ENCODE measurements at places on chromosomes 1 and 21.

- no peak for DNase-seq
These were observed 13.8 kb upstream of the KDM4A start for GRCh38 chr1:43636006-43636641.

DNA sequence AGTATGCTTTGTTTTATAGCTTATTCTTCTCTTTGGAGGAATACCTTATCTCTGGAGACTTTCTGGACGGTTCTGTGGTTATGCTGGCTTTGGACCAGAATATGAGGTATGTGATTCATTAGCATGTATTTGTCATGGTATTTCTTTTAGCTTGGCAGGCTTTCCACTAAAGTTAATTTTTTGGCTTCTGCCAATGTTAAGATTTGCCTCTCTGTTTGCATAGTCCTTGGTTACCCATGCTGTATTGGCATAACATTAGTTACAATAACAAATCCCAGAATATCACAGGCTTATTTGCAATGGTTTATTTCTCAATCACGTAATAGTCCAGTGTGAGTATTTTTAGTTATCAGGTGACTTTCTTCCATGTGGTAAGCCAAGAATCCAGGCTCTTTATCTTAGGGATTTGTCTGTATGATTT lies 9.7 kb downstream of the ZMPSTE24 start:
- DNase-seq, result no peak

DNA sequence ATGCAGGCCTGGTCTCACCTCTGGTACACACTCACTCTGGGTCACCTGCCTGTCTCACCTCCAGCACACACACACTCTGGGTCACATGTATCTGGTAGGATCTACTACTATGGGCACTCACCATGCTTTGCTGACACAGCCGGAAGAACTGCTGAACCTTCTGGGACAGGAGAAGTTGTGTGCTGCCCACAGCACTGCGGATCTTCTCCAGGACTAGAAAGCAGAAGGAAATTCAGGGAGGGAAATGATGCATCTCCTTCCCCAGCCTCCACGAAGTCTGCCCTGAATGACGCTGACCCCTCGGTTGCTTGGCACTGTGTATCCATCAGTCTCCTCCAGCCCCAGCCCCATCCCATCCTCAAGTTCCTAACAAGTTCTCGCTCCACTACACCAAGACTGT lies 7.9 kb upstream of the SMIM12 start:
- no peak for DNase-seq

GRCh38 chr1:25805863-25806225 lies 5.9 kb downstream of the SELENON start:
- no peak for DNase-seq

DNA sequence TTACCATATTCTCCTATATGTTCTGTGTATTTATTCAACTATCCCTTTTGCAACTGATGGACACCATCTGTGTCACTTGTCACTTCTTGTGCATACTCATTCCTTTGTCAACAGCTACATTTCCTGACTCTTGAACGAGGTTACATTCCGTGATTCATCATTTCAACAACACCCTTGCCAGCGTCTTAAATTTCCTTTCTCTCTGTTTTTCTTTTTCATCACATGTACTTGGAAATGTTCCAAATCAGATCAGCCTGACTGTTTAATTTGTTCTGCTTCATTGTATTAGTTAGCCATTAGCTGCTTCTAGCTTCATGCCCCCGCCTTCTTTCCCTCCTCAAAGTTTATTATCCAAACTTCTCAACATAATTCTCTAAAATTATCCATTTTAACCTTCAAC lies 173.0 kb downstream of the ADGRL4 start:
- DNase-seq, result peak; percentile 47

- no peak for DNase-seq
These were observed 50.9 kb downstream of the RUNX1 start for GRCh38 chr21:34998176-34998575.

- DNase-seq, result no peak
These were observed 195.2 kb downstream of the S1PR1 start for GRCh38 chr1:101431956-101432510.

- no peak for DNase-seq
These were observed 20.2 kb downstream of the DHRS3 start for GRCh38 chr1:12597792-12598191.

GRCh38 chr1:186700722-186701121 lies 20.5 kb upstream of the PTGS2 start:
- DNase-seq, result no peak

GRCh38 chr21:32768530-32768929 lies 3.0 kb downstream of the PAXBP1 start:
- DNase-seq, result no peak

- no peak for DNase-seq
These were observed 26.5 kb upstream of the MTR start for GRCh38 chr1:236768601-236769000.

DNA sequence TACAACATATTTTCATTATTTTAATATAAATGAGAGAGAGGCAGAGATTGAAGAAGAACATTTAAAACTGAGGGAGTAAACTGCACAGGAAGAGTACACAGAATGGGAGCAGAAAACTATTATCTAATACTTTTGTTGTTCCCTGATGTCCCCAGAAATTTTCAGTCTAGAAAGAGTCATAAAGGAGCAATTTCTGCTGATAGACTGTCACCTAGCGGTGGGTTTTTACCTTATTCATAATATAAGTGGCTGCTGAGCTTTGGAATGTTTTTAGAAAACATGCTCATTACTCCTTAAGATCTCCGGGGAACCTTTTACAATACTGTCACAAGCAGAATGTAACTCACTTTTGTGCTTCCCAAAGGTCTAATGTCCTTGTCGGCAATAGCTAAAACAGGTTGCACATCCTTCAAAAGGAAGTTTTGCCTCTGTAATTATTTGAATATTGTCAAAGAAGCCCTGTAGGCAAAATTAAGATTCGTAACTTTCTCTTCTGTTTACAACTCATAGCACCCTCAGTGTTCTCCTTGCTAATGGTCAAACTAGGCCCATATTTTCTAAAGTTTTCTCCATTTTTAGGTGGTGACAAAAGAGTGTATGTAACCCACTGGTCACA lies 4.9 kb upstream of the NPL start:
- DNase-seq, result no peak

GRCh38 chr1:111938123-111938522 lies 51.3 kb downstream of the KCND3 start:
- no peak for DNase-seq

- no peak for DNase-seq
These were observed 43.8 kb downstream of the USH2A start for GRCh38 chr1:216379441-216379840.

- DNase-seq, result no peak
These were observed 87.2 kb downstream of the SYT2 start for GRCh38 chr1:202623075-202623474.

DNA sequence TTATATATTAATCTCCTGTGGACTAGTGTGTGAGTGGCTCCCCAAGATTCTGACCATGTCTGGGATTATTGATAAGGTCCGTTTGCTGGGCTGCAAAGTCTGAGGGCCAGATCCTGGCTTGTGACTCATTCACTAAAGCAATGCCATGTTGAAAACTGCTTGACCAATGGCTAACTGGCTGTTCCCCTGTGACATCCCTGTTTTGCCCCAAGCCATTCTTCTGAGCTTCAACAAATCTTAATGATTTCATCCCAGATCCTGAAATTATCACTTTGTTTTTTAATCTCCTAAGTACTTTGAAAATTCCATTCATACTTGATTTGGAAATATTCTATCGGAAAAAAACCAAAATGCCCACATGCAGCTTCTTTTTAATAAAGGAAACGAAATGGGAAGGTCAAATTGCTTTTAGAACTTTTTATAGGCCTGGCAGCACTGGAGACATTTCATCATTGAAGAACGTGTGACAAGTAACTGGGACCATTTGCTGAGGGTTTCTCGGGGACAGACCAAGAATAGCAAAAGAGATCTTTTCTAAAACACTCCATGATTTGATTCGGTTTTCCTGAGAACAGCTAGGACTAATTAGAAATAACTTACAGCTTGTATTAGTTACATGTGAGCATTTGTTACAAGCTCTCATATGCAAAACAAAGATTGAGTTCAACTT lies 121.3 kb downstream of the TGFB2 start:
- DNase-seq, result no peak

DNA sequence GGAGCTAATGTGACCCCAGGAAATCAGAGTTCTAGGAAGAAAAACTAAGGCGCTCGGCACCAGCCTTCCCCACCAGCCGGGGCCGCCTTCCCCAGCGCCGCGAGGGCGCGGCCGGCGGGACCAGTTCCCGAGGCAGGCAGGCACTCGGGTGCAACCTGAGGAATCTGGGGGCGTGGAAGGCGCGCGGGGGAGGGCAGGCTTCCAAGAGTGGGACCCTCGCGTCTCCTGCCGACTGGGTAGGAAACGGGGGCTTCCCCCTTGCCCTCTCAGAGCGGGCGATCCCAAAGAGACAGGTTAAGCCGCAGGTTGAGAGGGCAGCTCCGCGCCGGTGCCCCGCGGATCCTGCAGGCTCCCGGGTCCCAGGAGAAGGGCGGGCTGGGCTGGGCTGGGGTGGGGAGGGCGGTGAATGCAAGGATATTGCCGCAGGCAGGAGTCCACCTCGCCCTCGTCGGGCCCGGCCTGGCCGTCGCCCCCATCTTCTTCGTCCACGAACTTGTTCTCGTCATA lies 431 bp downstream of the ARPC5 start:
- no peak for DNase-seq

- no peak for DNase-seq
These were observed at the start of gene ETNK2 for GRCh38 chr1:204151552-204152309. TSS of gene ETNK2 (minus strand) at chr1:204152044. CDS start at chr1:204151852, 192 bp downstream.

DNA sequence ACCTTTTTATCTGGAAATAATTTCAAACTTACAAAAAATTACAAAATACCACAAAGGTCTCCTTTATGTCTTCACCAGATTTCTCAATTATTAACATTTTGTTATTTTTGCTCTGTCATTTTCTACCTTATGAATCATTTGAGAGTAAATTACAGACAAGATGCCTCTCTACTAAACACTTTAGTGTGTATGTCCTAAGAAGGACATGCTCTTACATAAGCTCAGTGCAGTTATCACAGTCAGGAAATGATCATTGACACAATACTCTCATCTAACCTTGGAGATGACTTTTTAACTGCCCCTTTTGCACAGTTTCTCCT lies 378.9 kb upstream of the RUNX1 start:
- DNase-seq, result no peak

DNA sequence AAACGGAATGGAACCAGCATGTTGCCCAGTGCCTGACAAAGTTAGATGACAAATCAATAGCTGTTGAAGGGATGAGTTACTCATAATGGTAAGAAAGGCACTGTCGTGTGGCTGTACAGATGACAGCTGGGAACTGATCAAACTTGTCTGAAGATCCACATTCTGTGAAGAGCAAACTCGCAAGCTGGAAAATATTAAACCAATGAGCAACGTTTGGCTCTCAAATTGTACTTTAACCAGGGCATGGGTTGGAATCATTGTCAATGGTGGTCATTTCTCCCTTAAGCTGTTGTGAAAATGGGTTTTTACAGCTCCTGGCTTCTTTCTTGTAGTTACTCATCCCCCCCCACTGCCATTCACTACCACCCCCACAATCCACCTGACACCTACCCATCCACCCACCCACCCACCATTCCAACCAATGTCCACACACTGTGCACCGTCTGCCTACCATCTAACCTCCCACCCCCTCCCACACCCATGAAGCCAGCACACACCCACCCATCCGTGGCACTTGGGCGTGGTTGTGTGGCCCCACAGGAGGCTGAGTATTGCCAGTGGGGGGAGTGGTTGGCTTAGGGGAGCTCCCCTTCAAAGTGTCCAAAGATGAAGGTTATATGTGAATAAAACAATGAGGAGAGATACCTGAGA lies 46.7 kb downstream of the CLDN14 start:
- DNase-seq, result no peak

GRCh38 chr1:182996816-182997215 lies 26.4 kb upstream of the LAMC1 start:
- DNase-seq, result no peak

DNA sequence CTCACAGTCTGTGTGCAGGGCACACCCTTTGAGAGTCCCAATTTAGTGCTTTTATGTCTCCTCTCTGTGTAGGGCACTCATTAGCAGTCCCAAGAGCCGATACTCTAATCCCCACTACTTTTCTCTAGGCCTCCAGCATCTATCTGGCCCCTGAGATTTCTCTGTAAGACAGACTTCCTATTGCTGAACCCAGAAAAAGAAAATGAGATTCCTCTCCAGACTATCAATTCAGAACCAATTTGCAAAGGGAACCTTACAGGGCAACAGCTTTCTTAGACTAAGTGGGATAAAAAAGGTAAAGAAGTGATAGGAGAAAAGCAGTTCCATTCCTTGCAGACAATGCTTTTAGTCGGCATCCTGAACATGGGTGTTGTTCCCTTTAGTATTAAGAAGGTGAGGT lies 172.2 kb downstream of the EDEM3 start:
- no peak for DNase-seq

DNA sequence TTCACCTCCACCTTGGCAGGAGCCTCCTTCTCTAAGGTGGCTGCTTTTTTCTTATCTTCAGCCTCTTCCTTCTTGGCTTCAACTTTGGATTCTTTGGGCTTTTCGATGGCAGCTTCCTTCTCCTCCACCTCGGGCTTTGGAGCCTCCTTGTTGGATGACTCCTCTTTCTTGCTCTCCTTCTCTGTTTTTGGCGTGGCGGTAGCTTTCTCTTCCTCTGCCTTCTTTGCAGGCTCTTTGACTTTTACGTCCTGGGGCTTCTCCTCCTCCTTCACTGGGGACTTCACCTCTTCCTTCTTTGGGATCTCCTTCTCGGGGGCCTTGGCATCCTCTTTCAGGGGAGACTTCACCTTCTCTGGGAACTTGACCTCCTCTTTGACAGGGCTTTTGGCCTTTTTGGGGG lies 13.9 kb upstream of the CD2 start:
- DNase-seq, result no peak

- no peak for DNase-seq
These were observed 1.3 kb downstream of the UBL4B start for GRCh38 chr1:110113551-110113950.

DNA sequence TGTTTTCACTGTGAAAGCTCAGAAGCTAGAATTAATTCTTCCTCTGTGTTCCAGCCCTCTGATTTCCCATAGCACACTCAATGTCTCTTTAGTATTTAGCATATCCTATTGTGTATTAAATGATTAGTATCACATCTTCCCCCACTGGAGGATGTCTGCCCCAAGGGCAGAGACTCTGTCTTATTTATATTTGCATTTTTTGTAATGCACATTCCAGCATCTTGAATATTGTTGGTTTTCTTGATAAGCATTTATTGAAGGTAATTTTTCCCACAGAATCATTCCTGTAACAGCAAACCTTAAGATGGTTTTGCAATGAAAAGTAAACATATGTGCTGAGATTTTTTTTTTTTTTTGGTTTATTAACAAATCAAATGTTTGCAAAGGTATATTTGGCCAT lies 34.1 kb downstream of the CENPF start:
- DNase-seq, result no peak

- DNase-seq, result no peak
These were observed 80.2 kb upstream of the CD1D start for GRCh38 chr1:158100498-158100897.
